Stimulated activated CD8-positive, alpha-beta memory T cell treated with anti-CD3 and anti-CD28 coated beads, Interleukin-15, amount 100 ng/mL, for 4 hours (primary cell): ENCODE measurements at places on chromosomes 6 and 20.
A peak's percentile ranks its signal among the peaks of the same experiment; 100 is the strongest.

- no peak for DNase-seq
These were observed 38.8 kb downstream of the SNX9 start for GRCh38 chr6:157861814-157862213.

- no peak for DNase-seq
These were observed 12.4 kb downstream of the KATNA1 start for GRCh38 chr6:149636124-149636523.

DNA sequence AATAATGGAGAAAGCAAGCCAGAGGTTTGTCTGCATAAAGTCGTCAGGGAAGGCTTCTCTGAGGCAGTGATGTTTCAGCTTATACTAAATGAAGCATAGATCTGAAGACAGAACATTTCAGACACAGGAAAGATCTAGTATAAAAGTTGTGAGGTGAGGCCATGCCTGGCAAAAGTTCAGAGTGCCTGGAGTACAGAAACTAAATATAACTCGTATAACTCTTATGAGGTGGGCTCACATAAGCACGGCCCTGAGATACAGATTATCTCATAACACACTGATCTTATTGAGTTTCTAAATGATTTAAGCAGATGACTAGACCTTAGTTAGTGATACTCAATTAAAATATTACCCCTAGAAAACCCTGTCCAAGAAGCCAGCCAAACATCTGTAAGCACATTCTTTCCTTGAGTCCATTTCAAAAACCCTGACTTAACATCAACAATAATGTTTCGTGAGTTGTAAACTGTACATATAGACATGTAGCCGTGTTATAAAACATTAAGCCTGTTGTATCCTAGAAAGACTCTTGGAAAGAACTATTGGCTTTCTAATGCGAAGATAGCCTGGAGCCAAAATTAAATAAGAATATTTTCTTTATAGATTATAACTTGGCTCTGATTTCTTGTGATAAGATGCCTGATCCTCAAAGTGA, 667.6 kb downstream of the TENT5A start:
- no peak for DNase-seq

- no peak for DNase-seq
These were observed 4.0 kb downstream of the CITED2 start for GRCh38 chr6:139370283-139370998.

GRCh38 chr6:90399970-90400369, 103.3 kb upstream of the BACH2 start:
- DNase-seq: peak; percentile 53

DNA sequence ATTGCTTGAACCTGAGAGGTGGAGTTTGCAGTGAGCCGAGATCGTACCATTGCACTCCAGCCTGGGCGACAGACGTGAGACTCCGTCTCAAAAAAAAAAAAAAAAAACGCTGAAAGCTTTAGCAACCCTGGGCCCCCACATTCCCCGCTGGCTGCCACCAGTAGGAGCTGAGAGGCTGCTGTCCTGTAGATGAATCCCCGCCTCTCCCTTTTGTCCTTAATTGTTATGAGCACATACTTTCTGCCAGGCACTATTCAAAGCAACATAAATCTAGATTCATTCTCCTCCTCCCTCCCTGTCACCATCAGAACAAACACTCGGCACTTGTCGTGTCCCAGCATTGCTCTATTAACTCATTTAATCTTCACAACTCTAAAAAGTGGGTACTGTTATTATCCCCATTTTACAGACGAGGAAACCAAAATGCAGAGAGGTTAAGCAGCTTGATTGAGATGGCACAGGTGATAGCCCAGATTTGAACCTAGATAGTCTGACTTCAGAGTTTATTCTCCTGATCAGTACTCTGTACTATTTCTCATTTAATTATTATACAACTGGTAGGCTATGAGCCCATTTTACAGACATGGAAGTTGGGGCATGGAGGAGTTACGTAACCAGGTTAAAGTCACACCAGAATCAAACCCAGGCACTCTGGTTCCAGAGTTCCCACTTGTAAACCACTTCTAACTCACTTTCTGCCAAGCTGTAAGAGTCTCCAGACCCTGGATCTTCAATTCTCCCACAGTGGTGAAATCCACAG, 97.4 kb downstream of the EYA2 start:
- no peak for DNase-seq

DNA sequence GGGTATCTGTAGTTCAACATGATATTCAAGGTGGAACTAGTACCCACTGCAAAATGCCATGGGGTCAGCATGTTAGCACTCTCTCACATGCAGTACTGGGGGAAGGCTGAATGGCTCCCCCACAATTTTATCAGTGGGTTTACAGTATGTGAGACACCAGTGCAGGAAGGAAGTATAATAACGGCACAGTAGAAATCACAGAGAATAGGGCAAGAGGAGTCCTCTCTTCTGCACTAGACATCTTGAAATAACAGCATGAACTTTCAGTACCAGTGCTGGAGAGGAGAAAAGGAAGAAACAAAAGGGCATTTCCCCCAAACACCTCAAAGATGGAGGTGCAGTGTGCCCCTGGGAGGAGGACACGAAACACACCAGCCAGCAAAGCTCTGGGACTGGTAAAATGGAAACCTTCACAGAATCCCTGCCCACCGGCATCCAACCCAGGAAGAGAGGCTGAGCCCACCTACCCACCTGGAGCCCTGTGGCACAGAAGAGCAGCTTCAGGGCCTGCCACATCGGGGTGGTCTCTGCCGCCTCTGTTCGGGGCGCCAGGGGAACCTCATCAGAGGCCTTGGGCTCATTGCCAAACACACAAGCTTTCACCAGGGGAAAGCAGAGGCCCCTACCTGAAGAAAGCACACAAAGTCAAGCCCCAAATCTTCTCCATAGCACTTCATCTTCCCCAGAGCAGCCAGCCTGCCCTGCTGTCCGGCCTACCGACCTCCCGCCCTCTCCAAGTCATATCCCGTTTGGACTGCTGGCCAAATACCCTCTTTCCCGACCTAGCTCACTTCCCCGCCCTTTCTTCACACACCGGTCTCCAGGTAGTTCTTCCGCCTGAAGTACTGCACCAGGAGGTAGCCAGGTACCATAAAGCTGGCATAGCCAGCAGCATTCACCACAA, 1.2 kb downstream of the SLC35B2 start:
- DNase-seq: no peak

GRCh38 chr6:156392648-156393047, 384.5 kb upstream of the ARID1B start:
- DNase-seq: no peak

DNA sequence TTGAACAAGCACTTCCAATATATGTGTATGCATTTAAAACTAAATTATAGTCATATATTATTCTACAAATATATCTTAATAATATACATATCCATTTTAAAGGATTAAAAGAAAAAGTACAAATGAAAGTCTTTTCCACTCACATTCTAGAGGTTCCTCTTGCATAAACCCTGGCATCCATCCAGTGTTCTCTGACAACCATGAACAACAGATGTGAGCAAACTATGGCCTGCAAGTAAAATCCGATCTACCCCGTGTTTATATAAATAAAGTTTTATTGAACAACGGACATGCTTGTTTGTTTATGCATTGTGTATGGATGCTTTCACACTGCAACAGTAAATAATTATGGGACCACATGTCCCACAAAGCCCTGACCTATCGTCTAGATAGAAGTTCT, 1122.3 kb downstream of the EPHA7 start:
- no peak for DNase-seq

- DNase-seq: no peak
These were observed 116.4 kb downstream of the TOX2 start for GRCh38 chr20:44031001-44031574.

- no peak for DNase-seq
These were observed 123.7 kb downstream of the MRPL14 start for GRCh38 chr6:44003345-44004061.

DNA sequence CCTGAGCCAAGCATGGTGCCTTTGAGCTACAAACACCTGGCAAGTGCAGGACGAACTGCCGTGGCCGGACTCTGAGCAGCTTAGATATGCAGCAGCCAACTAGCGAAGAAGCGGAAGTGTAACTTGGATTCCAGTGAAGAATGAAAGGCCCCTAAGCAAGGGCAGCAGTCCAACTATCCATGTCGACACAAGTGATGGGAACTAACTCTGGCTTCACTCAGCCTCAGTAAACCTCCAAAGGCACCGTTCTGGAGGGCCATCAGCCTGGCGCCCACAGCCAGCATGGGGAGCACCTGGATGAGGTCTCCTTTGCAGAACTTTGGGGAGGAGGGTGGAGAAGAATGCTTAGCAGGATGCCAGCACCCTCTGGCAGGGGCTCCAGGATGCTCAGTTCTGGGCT, 78.4 kb upstream of the MLN start:
- no peak for DNase-seq

DNA sequence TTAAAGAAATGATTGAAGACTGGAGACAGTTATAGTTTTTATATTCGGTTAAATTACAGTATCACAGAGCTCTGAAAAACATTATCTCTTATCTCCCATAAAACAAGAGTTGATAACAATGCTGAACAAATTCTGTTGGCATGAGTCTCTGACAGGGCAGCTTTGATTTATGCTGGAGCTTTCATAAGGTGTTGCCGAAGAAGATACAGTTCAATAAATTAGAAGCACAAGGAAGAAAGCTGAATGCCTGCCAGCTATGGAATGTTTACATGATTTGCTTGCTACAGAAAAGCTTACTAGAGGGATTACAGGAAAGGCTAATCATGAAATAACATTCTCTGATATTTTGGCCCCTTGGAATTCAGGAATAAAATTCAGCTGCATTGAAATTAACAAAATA, 431.9 kb upstream of the GJE1 start:
- DNase-seq: no peak

DNA sequence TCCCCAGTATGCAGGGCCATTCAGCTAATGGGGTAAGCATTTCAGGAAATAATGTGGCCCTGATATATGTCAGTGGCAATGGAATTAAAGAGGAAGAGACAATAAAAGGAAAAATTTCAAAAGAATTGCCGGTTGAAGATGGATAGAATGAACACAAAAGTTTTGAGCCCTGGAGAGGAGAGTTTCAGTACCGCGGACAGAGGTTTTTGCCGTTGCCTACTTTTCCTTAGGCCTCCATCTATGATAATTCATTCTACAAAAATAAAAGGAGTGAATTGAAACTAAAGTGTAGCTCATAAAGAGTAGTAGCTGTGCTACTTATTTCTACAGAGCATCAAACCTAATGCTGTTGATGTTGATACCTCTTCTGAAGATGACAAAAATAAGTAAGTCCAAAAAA, 140.7 kb downstream of the RNASET2 start:
- DNase-seq: no peak

DNA sequence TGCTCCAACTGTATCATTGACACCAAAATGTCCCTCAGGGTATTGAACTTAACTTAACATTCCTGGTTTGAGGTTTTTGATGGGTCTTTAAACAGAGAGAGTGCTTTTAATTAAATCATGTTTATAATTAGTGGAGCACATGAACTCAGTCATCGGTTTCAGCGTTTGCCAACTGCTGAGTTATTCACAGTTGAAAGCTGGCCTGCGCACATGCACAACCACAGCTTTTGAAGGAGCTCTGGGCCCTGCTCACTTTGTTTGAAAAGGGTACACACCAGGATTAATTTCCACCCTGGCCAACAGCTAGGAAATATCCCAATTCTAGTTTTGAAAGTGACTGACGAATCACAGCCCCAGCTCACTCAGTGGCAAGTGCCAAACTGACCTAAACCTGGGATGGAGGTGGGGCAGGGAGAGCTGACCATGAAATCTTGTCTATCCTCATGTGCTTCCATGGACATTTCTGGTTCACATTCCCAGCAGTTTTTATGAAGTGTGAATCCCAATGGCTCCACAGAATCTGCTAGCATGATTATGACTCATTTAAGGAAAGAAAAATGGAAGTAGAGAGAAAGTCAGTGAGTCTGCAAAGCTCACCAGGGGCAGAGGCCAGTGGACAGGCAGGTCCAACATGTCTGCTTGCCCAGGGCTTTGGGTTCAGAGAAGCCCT, 247.8 kb downstream of the FNDC1 start:
- no peak for DNase-seq

GRCh38 chr20:32751702-32752457, 8.6 kb upstream of the COMMD7 start:
- DNase-seq: no peak

DNA sequence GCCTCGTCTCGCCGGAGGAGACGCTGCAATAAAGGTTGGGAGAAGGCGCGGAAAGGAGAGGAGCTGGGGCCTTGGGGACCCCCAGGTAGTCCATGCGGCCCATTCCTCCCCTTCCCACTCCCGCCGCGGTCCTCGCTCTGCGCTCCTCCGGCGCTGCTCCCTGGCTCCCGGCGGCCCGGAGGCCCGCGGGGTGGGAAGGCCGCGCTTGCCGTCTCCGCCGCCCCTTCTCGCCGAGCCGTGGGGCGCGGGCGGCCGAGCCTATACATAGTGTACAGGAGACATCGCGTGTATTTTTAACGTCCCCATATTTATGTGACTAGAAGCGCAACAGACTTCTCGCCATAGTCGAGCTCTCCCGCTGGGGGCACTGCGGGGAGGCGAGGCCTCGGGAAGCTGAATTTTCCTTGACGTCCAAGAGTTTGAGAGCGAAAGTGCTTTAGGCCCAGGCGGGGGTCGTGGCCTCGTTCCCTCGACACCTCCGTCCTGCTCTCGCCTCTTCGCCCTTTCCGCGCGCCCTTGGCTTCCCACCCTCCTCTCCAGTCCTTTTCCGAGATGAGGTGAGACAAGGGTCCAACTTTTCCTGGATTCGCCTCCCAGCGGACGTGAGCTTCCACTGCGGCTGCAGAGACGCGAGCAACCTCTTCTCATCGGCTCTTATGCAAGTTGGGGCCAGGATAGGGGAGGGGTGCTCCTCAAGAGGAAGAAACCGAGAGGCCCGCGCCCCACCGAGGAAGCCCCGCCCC, 29.0 kb downstream of the SLC12A5 start:
- no peak for DNase-seq

DNA sequence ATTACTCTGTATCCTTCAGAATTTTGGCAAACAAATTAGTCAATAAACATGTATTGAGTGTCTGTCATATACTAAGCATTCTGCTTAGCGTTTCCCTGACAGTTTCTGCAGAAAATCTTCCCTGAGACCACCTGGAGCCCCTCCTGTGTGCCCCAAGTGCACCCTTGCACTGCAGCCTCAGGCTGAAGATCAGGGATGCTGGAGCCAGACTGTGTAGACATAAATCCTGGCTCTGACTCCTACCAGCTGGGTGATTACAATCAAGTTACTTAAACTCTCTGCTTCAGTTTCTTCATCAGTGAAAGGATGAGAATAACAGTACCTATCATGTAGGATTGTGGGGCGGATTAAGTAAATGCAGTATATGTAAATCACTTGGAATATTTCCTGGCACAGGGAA, 53.4 kb upstream of the VSTM2L start:
- no peak for DNase-seq
